ENCODE measurements at places on chromosomes 11 and 22. TPM values are rescaled to one million over a fixed set of nuclear protein-coding genes. Genes with fewer than 3 reads are reported as not detected.

- DNase-seq: no peak
These were observed 71.4 kb upstream of the GRK3 start for GRCh38 chr22:25492841-25493734.

GRCh38 chr11:68008381-68009337 lies 1.5 kb upstream of the ALDH3B1 start:
- no peak for DNase-seq

GRCh38 chr11:8354622-8355415 lies 91.1 kb upstream of the LMO1 start:
- no peak for DNase-seq

GRCh38 chr11:70302419-70302752 lies 31.9 kb downstream of the PPFIA1 start:
- DNase-seq: no peak

- no peak for DNase-seq
These were observed 52.2 kb downstream of the IGLL5 start for GRCh38 chr22:22939588-22940368.

The HARBI1 gene
- total RNA-seq: 6.7 TPM

GRCh38 chr22:45867906-45868555 lies 108.9 kb downstream of the WNT7B start:
- DNase-seq: no peak

DNA sequence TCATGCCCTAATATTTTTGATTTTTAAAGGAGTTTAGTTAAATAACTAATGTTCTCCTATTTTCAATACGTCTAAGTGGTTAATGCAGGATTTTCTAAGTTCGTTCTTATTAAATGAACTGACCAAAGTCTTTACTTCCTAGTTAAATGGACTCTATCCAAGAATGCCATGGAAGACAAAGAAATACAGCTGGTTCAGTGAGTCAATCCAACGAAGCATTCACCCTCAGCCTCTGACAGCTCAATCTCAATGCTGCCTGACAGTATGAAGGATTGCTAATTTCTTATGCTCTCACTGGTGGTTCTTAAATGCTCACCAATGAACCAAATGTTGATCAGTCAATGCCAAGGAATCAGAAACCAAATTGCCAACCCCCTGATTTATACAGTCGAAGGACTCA lies 219.4 kb downstream of the CADM1 start:
- no peak for DNase-seq

The KRTAP5-11 gene
- not detected for total RNA-seq

Measured in osteocyte (in vitro differentiated cells).